ENCODE measurements at places on chromosomes 12 and 14.

GRCh38 chr12:56257071-56257470 is 1.1 kb downstream of the ANKRD52 start:
- no peak for DNase-seq

DNA sequence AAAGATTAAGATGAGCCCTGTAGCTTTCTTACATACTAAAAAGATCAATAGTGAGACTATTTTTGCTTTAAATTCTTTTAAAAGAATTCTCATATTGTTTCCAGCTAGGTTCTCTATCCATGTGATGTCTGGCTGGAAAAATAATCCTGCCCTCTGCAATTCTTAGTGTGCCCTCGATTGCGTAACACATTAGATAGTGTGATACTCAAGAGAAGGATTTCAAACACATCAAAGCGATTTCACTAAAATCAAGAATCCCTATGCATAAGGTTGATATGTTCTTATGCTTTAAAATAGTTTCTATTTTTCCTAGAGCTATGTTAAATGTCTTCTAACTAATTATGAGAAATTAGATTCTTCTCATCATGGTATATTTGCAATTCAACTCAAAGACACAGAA is 127.3 kb upstream of the PLEKHA5 start:
- no peak for DNase-seq

GRCh38 chr12:108773798-108774788 is 42.8 kb upstream of the CORO1C start:
- no peak for DNase-seq

DNA sequence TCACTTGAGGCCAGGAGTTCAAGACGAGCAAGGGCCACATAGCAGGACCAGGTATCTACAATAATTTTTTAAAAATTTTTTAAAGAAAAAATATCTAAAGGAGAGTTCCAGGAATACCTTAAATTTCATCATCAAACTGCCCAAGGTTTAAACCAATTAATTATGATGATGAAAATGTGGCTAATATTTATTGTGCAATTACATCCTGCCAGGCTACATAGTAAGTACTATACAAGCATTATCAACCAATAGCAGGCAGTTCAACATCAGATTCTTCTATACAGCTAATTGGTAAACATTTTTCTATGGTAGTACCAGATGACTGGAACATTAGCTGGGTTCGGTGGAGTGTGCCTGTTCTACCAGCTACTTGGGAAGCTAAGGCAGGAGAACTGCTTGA is 24.4 kb downstream of the DENND5B start:
- DNase-seq: no peak

- DNase-seq: no peak
These were observed 25.0 kb upstream of the POLR3B start for GRCh38 chr12:106332536-106332935.

DNA sequence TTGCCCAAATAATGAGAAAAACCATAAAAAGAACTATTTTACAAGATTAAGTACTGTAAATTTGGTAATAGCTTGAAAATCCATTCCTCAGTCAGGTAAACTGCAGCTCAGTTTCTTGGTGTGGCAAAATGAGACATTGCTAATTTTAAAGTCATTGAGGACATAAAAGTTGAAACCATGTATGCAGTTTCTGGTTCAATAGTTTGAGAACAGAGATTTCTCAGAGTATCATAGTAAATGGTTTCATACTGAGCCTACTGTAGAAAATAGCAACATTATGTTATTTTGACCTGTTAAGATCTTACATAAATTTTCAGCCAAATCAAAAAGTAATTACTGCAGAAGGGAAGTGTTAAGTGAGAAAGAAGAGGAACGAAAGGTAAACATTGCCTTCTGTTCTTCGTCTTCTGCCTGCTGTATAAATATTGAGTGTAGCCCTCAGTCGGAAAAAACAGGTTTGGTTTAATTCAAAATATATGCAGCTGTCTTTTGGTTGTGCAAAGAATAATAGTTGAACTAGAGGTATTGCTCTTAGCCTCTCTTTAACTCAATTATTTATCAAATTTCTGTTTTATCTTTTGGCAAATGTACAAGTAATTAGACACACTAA is 119.6 kb downstream of the SYNE2 start:
- DNase-seq: no peak

- DNase-seq: no peak
These were observed 23.4 kb downstream of the CGRRF1 start for GRCh38 chr14:54533100-54533499.

DNA sequence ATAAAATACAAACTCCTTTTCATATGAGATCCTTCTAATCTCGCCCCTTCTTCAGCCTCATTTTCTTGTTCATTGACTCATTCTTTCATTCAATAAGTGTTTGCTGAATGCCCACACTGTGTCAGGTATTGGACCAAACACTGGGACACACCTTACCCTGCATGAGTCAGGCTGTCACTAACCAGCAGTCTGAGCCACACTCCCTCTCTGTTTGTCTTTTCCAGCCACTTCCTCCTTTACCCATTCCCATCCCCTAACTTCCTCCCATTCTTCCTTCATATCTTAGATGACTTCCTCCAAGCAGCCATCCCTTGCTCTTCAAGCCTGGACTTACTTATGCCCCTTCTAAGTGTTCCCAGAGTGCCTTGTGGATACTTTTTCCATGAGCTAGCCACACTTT is 27.0 kb upstream of the HIF1A start:
- DNase-seq: no peak

GRCh38 chr14:93958567-93959238 is 17.7 kb downstream of the ASB2 start:
- DNase-seq: no peak

All from stimulated activated CD8-positive, alpha-beta memory T cell treated with anti-CD3 and anti-CD28 coated beads, Interleukin-4, amount 100 ng/mL, for 1 hour (primary cell).